ENCODE measurements at places on chromosomes 3 and 15.
A peak's percentile ranks its signal among the peaks of the same experiment; 100 is the strongest.

DNA sequence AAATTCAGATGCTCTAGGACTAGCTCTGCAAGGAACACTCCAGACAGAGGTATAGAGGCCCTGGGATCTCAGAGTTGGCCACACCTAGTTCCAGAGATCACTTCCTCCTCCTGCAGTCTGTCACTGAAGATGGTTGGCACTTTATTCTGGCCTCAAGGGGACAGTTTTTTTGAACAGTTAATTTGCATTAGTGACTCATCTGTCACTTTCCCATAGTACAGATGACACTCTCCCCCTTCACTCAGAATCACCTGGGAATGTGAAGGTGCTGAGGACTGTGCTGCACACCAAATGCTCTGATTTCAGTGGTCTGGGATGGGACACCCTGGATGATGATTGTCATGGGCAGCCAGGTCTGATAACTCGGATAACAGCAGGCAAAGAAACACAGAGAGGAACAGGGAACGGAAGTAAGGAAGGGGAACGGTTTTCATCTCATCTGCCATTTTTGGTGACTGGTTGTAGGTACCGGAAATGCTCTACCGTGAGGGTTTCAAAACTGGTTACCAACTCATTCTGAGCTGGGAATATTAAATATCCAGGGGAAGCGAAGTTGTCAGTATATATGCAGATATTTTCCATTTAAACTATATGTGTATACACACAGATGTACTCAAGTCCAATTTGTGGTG is 232.5 kb upstream of the ST8SIA2 start:
- peak; percentile 43 for DNase-seq

DNA sequence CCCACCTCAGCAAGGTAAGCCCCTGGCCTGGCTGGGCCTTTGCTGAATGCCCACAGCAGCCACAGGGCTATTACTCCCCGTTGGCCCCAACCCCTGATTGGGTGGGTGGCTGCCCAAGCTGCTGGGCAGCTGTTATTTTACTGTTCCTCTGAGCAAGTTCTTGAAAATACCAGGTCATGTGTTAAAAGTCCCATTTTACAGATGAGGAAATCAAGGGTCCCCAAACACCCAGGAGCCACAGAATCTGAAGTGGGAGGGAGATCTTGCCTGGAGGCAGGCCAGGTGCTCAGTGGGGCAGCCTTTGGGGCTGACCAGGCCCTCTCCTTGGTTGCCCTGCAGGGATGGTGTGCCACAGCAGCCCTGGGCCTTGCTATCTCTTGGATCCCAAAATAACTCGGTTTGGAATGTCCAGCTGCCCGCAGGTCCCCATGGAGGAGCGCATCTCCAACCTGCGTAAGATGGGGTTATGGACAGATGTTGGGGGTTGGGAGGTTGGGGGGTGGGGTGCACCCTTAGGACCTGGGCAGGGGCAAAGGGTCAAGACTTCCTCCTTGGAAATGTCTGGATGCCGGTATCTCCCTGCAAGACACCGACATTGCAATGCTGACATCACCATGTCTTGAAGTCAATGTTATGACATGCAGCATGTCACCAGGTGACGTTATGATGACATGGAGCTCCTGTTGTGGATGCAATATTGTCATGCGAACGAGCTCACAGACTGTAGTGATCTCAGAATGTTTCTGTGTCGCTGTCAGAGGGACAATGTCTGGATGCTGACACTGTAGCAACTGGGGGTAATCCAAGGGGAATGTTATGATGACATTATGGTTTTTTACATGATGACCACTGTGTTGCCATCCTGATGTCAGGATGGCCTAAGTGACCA is 13.3 kb upstream of the CSPG4 start:
- no peak for DNase-seq

DNA sequence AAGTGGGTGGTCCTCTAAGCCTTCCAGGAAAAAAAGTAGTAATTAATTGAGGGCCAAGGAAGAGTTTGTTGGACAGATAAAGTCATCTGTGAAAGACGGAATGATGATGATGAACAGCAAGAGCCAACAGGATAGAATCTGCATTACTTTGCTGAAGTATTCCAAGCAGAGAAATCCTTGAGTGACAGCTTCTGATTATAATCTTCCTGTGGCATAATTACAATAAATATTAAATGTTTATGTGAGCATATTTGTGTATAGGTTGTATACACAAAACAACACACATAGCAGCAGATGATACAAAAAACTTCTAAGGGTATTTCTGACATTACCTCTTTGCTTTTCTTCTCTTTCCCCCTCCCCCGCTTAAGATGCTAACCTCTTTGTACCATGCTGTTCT is 147.6 kb downstream of the SPATA16 start:
- no peak for DNase-seq

GRCh38 chr15:70100474-70101341 is 3.0 kb upstream of the TLE3 start:
- peak; percentile 20 for DNase-seq

Data from LoVo (cell line).